ENCODE measurements at places on chromosomes 12 and 14.

- DNase-seq = no peak
Observed at GRCh38 chr12:56119361-56119796, 1.3 kb downstream of the ZC3H10 start.

GRCh38 chr14:73817020-73817655, 34.5 kb upstream of the PTGR2 start:
- DNase-seq = no peak

- no peak for DNase-seq
Observed at GRCh38 chr14:75003250-75004027, 718 bp downstream of the EIF2B2 start.

GRCh38 chr14:41297576-41298327, 308.9 kb upstream of the LRFN5 start:
- no peak for DNase-seq

DNA sequence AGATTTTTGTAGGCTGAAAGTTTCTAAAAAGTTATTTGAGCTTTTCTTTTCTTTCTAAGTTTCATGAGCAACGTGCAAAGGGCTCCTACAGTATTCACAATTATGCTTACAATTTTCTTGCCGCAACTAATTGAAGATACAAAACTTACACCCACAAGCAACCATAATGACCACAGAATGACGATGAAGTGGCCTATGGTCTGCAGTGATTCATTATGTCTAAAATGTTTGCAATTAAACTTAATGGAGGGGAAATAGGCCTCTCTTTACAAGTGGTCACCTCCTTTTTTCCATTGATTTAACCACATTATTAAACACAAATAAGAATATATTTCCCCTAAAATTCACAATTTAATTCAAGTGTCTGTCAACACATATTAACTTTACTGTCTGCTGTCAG, 732.6 kb upstream of the FLRT2 start:
- no peak for DNase-seq

GRCh38 chr12:26245175-26245942, 50.0 kb downstream of the SSPN start:
- no peak for DNase-seq

GRCh38 chr12:125136702-125137101, 71.5 kb downstream of the AACS start:
- no peak for DNase-seq

DNA sequence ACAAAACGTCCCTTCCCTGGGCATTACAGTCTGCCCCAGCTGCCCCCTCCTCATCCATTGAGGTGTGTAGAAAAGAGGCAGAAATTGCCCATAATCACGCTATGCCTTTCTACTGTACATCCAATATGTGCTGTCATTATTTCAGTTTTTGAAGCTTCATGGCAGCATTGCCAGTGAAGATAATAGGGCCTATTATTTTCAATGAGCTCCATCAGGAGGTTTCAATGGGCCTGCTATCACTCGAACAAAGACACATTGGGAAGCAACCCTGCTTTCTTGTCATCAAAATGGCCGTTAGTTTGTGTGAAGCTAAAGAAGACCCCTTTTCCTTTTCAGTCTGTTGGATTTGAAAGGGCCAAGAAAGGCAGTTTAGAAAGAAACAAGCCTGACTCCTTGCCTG, 653.8 kb downstream of the NOVA1 start:
- DNase-seq = no peak

DNA sequence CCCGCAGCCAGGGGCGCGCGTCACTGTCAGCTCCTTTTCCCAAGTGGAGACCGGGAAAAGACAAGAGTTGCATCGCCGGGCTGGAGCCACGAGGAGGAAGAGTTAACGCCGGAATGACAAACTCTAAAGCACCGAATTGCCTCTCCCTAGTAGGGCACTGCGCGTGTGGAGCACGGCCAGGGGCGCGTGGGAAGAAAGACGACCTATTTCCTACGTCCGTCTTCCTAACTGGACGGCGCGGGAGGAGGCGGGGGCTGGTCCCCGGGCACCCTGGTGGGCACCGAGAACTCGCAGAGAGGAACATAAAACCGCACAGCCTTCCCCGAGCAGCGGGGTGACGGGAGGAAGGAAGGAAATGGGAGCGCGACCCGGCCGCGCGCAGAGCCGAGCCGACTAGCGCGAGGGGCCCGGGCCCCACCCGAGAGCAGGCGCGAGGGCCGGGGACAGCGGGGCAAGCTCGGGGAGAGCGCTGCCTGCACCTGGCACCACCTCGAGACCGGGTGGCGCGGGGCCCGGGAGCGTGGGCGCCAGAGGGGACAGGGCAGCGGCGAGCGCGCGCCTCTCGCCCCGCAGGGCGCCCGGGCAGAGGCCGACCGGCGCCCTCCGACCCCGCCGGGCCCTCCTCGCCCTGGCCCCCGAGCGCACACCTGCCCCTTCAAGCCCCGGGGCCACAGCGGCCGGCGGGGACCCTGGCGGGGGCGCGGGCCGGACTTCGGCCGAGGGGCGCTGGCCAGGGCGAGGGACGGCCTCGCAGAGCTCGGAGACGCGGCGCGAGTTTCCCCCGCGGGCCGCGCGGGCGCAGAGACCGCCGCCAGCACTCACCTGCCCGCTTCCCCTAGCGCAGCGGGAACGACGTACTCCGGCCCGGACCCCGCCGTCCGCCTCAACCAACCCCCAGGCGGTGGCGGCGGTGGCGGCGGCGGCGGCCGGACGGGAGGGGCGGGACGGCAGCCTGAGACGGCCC, at the start of gene SETD3:
Gene SETD3, minus strand, starts transcription at position 954 of the 964 bp plus-strand sequence. CDS start 15,054 bp downstream, outside the sequence.
- peak; percentile 15 for DNase-seq

DNA sequence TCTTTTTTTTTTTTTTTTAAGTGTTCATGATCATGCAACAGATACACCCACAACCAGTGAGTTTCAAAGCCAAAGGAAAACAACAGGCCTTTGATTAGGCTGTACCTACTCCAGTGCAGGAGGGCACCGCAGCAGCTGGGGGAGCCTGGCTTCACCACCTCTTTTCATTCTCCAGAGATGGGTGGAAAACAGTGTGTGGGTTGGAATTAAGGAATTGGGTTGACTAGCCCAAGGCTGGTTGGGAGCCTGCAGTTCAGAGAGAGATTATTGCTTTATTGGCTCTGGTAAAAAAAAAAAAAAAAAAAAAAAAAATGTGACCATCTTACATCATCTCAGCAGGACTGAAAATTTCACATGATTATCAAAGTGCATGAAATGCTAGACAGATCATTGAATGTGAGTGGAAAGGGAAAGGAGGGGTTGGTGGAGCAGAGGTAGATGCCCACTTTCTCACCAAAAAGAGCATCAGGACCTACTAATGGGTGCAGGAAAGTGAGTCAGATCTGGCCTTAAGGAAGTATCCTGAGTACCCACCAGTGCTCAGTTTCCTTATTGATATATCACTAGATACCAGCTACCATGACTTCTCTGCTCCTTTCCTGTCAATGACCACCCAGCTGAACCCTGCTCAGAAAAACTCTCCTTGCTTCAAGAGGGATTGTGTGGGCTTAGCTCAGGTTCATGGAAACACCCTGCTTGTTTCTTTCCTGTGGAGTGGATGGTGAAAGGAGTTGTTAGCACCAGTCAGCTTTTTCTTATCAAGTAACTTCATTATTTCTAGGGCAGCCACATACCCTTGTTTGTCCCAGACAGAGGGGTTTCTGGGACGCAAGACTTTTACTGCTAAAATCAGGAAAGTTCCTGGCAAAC, 54.8 kb upstream of the DYRK2 start:
- DNase-seq = no peak

DNA sequence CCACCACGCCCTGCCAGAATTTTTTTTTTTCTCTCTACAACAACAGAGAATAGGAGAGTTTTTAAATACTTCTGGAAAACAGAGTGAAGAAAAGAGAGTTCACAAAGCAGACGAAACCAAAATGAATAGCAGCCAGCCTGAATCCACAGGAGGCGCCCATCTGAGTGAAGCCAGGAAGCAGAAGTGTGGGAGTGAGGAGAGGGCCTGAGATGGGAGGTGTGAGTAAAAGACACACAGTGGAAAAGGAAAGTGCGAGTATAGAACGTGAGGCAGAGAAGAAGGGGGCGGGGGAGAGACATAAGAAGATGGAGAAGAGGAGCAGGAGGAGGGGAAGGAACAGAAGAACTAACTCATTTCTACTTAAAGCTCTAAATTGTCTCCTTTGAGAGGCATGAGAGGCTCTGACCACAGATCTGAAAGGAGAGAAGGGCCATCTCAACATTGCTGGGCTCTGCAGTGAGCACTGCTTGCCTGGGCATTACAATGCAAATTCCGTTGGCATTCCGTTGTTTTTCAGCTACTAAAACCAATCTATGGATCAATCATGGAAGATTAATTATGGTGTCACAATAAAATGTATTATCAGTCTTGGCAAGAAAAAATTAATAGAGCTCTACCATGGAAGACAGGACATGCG, 140.1 kb upstream of the CPSF6 start:
- DNase-seq = no peak

GRCh38 chr14:103472939-103473338, 49.7 kb downstream of the CKB start:
- DNase-seq = no peak

DNA sequence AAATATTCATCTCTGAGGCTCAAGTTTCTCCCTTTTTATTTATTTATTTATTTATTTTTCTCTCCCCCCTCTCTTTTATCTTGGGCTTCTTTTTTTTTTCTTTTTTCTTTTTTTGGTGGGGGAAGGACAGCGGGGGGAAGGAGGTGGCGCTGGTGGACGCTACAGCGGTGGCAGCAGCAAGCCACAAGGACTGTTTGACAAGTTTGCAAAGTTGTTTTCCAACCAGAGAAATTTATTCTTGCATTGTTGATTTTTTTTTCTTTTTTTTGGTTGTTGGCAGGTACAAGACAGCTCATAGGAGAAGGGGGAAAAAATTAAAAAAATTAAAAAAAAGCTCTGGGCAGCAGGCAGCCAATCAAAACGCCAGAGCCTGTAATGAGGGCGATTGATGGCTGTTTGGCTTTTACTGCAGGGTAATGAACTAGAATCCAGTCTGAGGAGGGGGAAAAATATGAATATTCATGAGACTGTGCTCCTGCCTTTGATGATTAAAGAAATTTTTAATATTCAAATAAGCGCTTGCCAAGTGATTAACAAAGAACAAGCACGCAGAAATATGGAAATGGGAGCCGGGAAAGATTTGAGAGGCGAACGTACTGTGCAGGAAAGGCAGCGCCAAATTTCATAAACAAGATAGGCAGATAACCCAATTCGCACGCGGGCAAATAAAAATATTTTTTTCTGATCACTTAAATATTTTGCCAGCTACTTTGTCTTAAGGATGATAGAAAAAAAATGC, 36.2 kb downstream of the BCL11B start:
- DNase-seq = no peak

- DNase-seq = no peak
Observed at GRCh38 chr14:99773521-99774497, 19.4 kb upstream of the EML1 start.

GRCh38 chr14:94011795-94012194, 14.3 kb upstream of the OTUB2 start:
- no peak for DNase-seq

GRCh38 chr12:86196465-86196864, 59.7 kb downstream of the MGAT4C start:
- no peak for DNase-seq

DNA sequence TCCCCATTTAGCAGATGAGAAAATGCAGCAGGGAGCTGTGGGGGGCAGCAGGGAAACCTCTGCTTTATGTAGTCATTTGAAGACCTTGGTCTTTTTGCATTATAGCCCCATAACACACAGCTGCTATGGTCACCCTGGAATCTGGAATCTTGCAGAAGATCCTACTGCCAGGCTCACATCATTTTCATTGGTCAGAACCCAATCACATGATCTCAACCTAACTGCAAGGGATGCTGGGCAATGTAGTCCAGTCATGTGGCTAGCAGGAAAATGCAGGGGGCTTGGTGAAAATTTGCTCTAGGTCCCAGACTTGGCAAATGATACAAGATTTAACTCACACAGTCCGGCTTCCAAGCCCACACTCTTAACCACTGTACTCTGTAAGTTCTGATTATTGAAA, 1028.7 kb downstream of the AACS start:
- no peak for DNase-seq

GRCh38 chr14:77246784-77247183, 24.2 kb downstream of the NGB start:
- no peak for DNase-seq

DNA sequence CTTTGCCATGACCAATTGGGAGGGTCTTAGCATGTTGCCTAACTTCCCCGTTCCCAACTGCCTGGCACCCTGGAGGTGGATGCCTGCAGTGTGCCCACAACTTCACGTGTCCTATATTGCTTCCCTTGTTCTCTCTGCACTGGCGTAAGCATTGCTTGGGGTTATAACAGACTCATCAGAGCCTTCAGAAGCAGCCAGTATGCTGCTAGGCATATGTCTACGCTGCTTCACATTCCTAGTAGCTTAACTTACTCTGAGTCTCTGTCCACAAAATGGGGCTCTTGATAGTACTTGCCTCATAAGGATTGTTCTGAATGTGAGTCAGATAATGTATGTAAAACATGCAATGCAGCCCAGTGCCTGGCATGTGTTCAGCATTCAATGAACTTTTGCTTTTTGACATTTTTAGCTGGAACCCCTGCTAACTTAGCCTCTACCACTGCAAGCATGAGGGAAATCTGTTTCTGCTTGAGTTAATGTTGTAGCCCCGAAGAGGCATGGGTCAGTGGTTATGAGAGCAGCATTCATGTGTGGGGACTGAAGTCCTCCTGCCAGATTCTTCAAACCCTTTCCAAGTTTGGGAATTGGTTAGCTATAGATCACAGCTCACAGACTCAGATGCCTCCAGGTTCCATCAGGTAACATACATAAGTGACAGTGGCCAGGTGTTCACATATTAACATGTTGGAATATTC, 2.8 kb downstream of the SLC5A8 start:
- no peak for DNase-seq

- no peak for DNase-seq
Observed at GRCh38 chr12:55280991-55281390, 15.4 kb downstream of the OR6C6 start.

- no peak for DNase-seq
Observed at GRCh38 chr12:111673503-111673902, 12.3 kb downstream of the BRAP start.

GRCh38 chr14:92900660-92901059, 22.3 kb upstream of the CHGA start:
- DNase-seq = no peak

DNA sequence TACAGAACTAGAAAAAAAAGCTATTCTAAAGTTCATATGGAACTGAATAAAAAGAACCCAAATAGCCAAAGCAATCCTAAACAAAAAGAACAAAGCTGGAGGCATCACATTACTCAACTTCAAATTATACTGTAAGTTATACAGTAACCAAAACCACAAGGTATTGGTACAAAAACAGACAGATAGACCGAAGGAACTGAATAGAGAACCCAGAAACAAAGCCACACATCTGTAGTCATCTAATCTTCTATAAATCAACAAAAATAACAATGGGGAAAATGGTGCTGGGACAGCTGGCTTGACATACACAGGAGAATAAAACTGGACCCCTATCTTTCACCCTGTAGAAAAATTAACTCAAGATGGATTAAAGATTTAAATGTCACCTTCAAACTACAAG, 38.1 kb upstream of the CMKLR1 start:
- no peak for DNase-seq

- DNase-seq = no peak
Observed at GRCh38 chr12:75819512-75819911, 212.1 kb downstream of the PHLDA1 start.

- DNase-seq = no peak
Observed at GRCh38 chr12:6295094-6295811, 15.2 kb upstream of the PLEKHG6 start.

Data from activated CD4-positive, alpha-beta T cell treated with anti-CD3 and anti-CD28 coated beads for 1 hour (primary cell).